ENCODE measurements at places on chromosomes 3 and 15. TPM values are rescaled to one million over a fixed set of nuclear protein-coding genes. Genes with fewer than 3 reads are reported as not detected.

GRCh38 chr3:139108253-139108969, 63.7 kb upstream of the PRR23C start:
- DNase-seq = no peak

- DNase-seq = no peak
Observed at GRCh38 chr3:171184372-171184771, 157.9 kb upstream of the SLC2A2 start.

DNA sequence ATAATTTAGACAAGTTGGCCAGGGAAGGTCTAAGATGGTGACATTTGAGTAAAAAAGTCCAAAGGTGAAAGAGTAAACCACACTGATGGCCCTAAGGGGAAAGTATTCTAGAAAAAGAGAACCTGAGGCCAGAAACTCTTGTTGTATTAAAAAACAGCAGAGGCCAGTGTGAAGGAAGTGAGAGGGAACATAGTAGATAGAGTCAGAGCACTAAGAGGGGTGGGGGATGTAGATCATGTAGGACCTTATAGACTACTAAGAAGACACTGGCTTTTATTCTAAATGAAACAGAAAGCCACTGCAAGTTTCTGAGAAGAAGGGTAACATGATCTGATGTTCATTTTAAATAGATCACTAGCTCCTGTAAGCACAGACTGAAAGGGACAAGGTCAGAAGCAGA, 14.5 kb downstream of the POLQ start:
- DNase-seq = no peak

GRCh38 chr3:64539451-64540196, 148.2 kb downstream of the ADAMTS9 start:
- DNase-seq = no peak

DNA sequence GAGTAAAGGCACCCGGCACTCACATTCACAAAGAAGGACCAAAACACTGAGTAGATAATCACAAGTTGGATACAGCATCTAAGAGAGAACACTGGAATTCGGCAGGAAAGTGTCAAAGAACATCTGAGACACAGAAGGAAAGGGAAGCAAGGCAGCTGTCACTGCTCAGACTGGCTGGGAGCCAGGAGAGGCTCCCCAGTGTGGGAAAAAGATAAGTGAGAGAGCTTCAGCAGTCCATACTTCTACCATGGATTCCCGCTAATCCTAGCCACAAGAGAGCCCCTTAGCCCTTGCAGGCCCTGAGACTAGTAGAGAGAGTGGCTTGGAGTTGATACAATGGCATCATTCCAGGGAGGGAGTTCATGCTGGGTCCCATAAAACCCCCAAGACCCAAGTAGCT, 36.7 kb upstream of the CP start:
- DNase-seq = no peak

- DNase-seq = no peak
Observed at GRCh38 chr3:46539443-46540005, 26.6 kb downstream of the LRRC2 start.

DNA sequence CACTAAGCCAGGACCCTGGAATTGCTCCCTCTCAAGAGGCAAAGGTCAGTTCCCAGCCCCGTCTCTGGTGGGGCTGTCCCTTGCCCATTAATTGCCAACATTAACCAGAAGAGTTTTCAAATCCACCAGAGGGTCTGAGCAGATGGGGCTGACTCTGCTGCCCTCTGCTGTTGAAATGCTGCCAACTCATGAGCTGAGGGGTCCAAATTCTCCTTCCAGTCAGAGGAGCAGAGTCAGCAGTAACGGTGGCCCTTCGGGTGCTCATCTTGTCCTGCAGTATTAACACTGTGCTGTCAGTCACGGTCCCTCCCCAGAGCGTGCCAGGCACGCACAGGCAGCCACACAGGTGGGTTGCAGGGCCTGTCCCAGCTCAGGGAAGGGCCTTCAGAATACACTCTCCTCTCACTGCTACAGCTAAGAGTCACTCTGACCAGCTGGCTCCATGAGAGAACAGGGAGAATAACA, 10.7 kb upstream of the SPTBN5 start:
- DNase-seq = peak; percentile 68

DNA sequence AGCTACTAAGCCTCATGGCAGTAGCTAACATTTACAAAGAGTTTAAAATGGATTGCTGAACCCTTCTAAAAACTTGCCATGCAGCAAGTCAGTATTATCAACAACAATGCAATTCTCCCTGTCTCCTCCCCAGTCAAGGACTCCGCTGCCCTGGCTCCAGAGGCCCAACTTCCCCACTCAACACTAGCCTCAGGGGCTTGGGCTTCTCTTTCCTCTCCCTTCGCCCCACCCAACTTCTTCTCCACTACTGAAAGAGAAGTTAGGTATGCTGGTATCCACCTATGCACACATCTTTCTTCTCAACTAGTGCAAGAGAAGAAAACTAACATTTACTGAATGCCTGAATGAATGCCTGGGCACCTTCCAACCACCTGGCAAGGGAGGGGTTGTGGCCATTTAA, 30.7 kb downstream of the TLE3 start:
- no peak for DNase-seq

DNA sequence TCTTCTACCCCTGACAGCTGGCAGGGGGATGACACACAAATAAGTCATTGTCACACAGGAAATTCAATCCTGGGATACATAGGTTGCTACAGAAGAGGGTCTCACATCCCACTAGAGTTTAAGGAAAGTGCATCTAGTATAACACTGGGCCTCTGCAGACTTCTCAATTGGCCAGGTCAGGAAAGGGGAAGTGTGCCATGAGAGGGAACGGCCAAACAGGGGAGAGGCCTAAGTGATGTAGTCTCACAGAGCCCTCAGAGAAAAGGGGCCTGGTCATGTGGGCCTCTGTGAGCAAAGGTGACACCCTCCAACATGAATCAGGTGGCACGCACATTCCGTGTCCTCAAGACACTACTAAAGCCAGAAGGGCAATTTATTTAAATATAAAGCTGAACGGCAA, 11.2 kb downstream of the ZXDC start:
- DNase-seq = no peak

DNA sequence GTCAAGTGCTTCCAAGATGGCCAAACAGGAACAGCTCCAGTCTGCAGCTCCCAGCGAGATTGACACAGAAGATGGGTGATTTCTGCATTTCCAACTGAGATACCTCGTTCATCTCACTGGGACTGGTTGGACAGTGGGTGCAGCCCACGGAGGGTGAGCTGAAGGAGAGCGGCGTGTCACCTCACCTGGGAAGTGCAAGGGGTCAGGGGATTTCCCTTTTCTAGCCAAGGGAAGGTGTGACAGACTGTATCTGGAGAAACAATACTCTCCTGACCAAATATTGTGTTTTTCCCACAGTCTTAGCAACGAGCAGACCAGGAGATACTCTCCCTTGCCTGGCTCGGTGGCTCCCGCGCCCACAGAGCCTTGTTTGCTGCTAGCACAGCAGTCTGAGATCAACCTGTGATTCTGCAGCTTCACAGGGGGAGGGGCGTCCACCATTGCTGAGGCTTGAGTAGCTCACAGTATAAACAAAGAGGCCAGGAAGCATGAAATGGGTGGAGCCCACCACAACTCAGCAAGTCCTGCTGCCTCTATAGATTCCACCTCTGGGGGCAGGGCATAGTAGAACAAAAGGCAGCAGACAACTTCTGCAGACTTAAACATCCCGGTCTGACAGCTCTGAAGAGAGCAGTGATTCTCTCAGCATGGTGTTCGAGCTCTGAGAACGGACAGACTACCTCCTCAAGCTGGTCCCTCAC, 293.5 kb upstream of the SUCLG2 start:
- DNase-seq = peak; percentile 58

DNA sequence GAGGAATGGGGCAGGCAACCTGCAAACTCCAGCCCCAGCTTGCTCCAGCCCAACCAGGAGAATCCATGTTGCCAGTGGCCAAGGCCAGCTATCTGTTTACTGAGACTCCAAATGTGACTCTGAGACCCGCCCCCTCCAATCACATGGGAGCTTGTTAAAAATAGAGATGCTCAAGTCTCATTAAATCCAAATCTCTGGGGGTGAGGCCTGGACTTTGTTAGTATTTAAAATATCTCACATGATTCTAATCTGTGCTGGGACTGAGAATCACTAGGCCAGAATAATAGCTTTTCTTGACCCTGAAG, 224.2 kb upstream of the TBL1XR1 start:
- no peak for DNase-seq

DNA sequence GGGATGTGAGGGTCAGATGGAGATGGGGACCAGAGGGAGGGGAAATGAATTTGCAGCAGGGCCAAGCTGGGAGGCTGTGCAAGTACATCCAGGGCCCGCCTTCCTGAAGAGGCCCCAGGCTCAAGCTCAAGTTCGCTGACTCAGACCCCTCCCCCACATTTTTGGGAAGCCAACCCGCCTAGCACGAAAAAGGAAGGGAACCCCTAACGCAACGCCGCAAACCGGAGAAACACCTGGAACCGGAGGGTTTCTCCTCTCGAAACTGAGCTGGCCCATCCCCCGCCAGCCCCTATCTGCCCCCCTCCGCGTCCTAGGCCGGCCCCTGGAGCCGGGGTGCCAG, 624 bp downstream of the AP3B2 start:
- DNase-seq = no peak

GRCh38 chr3:41050144-41050543, 149.2 kb upstream of the CTNNB1 start:
- DNase-seq = no peak

DNA sequence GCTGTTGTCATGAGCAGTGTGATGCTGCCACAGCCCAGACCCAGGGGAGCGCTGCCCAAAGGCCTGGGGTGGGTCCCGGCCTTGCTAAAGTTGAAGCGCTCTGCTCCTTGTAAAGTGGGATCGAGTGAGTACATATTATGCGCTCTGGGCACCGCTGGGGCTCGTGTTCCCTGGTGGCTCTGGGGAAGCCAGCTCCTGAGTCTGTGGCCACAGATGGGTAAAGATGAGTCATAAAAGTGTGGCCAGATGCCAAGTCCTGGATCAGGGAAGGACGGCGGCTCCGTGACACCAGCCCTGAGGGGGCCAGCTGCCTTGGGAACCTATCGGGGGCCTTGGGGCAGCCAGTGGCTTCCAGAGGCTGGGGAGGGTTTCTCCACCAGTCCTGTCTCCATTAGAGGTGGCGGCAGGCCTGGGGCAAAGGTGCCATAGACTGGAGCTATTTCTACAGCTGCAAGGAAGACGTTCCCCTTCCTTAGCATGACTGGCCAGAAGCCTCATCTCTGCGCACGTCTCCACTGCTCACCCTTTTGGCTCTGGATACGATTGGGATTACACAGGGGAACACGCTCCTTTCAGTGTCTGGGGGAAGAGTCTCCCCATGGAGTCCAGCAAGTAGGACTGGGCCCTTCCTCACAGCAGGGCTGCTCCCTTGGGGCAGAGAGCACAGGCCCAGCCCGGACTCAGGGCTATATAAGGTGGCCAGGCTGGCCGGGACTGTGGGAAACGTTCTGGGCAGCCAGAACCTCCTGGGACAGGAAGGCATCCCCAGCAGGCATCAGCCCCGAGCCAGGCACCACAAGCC, 1.2 kb upstream of the ITIH4 start:
- DNase-seq = no peak

- DNase-seq = no peak
Observed at GRCh38 chr3:139538733-139539132, 809 bp downstream of the RBP1 start.

- DNase-seq = no peak
Observed at GRCh38 chr15:46682969-46683791, 1034.1 kb upstream of the SEMA6D start.

- DNase-seq = peak; percentile 63
Observed at GRCh38 chr15:51842852-51843737, 13.6 kb downstream of the TMOD3 start.

- DNase-seq = peak; percentile 23
Observed at GRCh38 chr3:161559177-161559998, 62.8 kb downstream of the OTOL1 start.

GRCh38 chr15:44719293-44719999, 8.1 kb downstream of the B2M start:
- no peak for DNase-seq

DNA sequence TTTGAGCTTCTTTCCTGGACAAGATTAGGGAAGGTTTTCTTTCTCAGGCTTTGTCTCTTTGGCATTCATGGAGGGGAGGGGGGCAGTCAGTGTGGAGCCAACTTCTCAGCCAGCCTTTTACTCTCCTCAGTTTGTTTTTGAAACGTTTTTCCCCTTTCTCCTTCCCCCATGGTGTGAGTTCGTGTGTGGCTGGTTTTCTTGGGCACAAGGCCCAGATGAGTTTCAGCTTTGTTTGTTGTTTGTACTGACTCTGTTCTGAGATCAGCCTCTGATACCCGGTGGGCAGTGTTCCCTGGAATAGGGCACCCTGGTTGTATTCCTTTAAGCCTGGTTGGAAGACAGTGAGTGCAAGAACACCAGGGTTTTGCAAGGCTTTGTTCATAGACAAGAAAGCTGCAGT, 168.2 kb upstream of the RARB start:
- no peak for DNase-seq

GRCh38 chr3:186923241-186923640, 7.1 kb upstream of the ST6GAL1 start:
- DNase-seq = no peak

- DNase-seq = no peak
Observed at GRCh38 chr3:38264353-38264771, 1.2 kb upstream of the SLC22A13 start.

GRCh38 chr3:57154470-57155309, 10.5 kb downstream of the IL17RD start:
- DNase-seq = no peak

DNA sequence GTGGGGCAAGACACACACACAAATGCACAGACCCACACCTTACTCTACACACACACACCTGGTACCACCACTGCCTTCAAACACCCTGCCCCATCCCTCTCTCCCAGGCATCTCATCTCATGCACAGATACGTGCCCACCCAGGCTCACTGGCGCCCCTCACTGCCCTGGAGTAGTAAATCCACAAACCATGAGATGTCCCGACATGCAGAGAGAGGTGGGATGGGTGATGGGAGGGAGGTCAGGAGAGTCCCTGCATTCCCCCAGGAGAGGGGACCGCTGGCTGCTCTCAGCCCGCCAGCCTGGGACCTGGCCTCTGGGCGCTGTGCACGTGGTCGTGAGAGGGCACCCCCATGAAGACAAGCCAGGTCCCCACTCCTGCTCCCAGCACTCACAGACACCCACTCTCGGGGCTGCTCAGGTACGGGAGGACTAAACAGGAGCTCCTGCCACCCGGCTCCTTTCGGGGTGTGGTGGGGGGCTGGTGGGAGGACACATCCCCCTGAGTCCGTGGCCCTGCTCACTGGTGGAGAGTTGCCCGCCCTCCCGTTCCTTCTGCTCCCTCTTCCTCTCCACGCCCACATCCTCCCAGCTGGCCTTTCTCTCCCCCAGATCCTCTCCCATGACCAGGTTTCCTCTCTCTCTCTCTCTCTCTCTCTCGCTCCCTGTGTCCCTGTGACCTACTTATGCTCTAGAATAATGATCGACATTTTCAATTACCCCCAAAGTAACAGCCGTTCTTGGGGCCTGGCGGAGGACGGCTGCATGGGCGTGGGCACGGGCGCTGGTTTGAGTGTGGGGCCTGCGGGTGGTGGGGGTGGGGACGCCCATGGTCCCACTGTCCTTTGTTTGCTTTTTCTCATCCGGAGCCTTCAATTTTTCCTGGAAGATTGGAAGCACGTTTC, 18.9 kb upstream of the CSPG4 start:
- DNase-seq = peak; percentile 25

The ZCWPW2 gene
- total RNA-seq = 0.18 TPM

The AADACL2 gene
- not detected for total RNA-seq

The FSD2 gene
- not detected for total RNA-seq

The LARP6 gene
- total RNA-seq = 19.7 TPM

The PP2D1 gene
- total RNA-seq = not detected

The SRGAP3 gene
- 1.3 TPM for total RNA-seq

The FAM174B gene
- total RNA-seq = 79.4 TPM

The SLC28A1 gene
- total RNA-seq = not detected

The MKRN2OS gene
- total RNA-seq = 1.7 TPM

The EOMES gene
- total RNA-seq = 0.53 TPM

The FEZF2 gene
- total RNA-seq = not detected

The LRRC34 gene
- total RNA-seq = not detected

The ATP13A5 gene
- total RNA-seq = not detected

Data from Caco-2 (cell line).